ENCODE measurements at places on chromosomes 4 and X.

- no peak for DNase-seq
Measured at GRCh38 chr4:6788123-6788522, 5.6 kb downstream of the KIAA0232 start.

- no peak for DNase-seq
Measured at GRCh38 chr4:114043116-114043515, 63.7 kb upstream of the ARSJ start.

GRCh38 chr4:174256277-174256713 is 27.2 kb downstream of the FBXO8 start:
- no peak for DNase-seq

DNA sequence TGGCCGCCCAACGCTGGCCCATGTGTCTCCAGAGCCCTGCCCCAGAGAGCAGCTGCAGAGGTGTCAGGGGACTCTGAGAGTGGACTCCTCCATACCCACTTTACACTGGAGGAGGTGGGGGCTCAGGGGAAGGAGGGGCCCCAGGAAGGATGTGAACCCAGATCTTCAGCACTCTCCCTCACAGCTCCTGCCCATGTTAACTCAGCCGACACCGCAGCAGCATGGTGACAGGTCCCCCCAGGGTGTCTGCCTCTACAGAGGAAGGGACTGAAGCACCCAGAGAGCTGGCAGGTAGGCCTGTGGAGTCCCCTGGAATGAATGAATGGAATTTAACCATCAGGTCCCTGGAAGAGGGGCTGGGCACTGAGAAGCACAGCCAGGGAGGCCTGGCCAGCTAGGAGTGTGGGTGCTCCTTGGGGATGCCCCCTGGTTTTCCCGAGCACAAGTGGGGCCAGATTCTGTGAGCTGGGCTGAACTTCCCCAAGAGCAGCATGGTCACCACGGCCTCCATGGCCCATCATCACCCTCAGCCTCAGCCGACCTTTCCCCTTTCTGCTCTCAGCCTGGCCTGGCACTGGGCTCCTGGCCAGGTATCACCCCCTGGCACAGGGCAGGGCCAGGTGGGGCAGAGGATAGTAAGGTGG is 21.9 kb downstream of the SH3BP2 start:
- no peak for DNase-seq
